ENCODE measurements at places on chromosomes 12 and 14. TPM values are rescaled to one million over a fixed set of nuclear protein-coding genes. Genes with fewer than 3 reads are reported as not detected.
A peak's percentile ranks its signal among the peaks of the same experiment; 100 is the strongest.

The KLRB1 gene
- not detected for total RNA-seq

The PLD4 gene
- 0.04 TPM for total RNA-seq

- no peak for DNase-seq
Observed at GRCh38 chr14:99273766-99274345, 1.9 kb upstream of the BCL11B start.

GRCh38 chr14:89507926-89508460, 91.0 kb upstream of the FOXN3 start:
- DNase-seq: no peak

- DNase-seq: no peak
Observed at GRCh38 chr14:60815371-60815770, 80.8 kb downstream of the MNAT1 start.

GRCh38 chr12:71475280-71475679, 35.7 kb downstream of the LGR5 start:
- no peak for DNase-seq

- DNase-seq: no peak
Observed at GRCh38 chr14:105389534-105389933, 8.8 kb upstream of the TEX22 start.

DNA sequence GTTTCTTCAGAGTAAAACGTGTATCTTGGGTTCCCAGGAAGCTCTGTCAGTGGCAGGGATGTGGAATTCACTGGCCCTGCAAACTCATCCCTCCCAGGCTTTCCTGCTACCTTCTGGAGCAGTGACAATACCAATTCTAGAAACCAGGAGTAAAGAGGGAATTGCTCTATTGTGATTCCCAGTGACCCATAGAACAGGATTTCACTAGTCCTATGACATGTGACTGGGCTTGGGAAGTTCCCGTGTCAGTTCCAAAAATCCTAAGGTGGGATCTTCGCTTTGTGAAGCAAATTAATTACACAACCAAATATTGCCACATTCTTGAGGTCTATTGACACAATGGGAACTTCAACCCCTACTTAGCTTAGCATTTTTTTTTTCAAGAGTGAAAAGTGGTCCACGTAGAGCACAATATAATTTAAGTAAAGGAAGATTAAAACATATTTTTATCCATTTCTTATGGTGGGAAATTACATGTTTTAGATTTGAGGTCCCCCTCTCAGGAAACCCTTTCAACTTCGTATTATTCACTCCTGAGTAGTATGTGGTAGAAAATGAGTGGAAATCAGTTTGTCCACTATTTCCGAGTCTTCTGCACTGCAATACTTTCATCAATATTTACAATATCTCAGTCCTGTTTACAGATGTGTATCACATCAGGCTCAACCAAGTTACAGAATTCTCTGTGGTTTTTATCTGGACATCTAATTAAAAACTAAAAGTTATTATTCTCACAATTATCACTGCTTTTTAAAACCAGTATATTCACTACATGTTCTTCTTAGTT, 88.9 kb upstream of the SOX5 start:
- DNase-seq: no peak

DNA sequence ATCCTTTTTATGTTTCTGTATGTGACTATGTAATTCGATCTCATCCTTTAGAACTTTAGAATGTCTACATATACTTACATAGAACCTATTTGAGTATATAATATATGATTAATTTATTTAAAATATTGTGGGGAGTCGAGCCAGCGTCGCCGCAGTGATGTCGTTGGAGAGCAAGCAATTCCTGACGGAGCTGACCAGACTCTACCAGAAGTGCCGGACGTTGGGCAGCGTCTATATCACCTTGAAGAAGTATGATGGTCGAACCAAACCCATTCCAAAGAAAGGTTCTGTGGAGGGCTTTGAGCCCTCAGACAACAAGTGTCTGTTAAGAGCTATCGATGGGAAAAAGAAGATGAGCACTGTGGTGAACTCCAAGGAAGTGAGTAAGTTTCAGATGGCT, 6.4 kb upstream of the CD27 start:
- DNase-seq: no peak

- no peak for DNase-seq
Observed at GRCh38 chr12:30970559-30971197, 44.1 kb downstream of the TSPAN11 start.

DNA sequence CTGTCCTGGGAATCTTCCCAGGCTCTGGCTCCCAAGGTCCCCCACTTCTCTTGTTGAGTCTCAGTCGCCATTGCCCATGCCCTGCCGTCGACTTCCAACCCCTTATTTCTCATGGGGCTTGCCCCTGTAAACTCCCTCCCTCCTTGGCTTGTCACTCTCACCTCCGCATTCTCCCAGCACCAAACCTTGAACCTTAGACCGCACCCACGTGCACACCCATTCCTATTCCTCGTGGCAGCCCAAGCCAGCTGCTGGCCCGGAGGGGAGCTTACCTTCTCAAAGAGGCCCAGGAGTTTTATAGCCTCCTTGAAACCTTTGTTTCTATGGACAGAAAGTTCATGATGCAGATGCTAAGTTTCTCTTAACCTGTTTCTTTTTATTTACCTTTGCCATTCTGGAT, 4.6 kb downstream of the JDP2 start:
- DNase-seq: no peak

GRCh38 chr14:51787352-51787751, 73.1 kb upstream of the GNG2 start:
- no peak for DNase-seq

GRCh38 chr14:38616959-38617358, 361.1 kb upstream of the CLEC14A start:
- no peak for DNase-seq

- peak; percentile 53 for DNase-seq
Observed at GRCh38 chr12:56565510-56566101, 44.0 kb downstream of the RBMS2 start.

DNA sequence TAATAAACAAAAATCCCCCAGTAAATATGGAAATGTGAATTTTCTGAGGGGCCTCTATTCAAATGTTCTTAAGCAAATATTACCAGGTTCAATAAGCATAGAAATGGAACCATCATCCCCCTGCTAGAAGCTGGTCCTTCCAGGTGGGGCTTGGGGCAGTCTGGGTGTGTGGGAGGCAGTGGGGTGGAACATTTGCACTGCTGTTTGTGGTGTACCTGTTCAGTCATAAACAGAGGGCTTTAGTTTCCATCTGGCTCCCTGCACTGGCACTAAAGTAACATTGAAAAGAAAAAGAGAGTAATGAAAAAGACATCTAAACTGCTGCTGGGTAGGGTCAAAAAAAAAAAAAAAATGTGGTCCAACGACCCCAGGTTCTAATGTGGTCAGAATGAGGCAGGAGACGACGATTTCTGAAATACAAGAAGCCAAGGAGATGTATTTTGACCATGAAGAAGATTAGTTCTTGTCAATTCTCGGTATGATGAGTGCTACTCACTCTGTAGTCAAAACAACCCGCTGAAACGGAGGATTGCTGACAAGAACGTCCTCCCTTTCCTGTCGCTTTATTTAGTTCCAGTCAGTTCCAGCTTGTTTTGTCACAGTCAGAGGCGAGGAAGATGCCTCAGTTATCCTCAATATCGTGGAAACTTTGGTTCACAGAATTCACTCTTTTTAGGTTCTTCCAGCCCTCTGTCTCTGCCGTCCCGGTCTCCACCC, 44.2 kb upstream of the MANSC4 start:
- DNase-seq: no peak

- DNase-seq: no peak
Observed at GRCh38 chr12:84696908-84697540, 215.6 kb downstream of the SLC6A15 start.
